ENCODE measurements at places on chromosomes 7 and 10.
A peak's percentile ranks its signal among the peaks of the same experiment; 100 is the strongest.

- DNase-seq: no peak
These were observed 620.6 kb upstream of the ANKRD30A start for GRCh38 chr10:36504758-36505157.

GRCh38 chr10:13977861-13978532, 352.7 kb downstream of the FRMD4A start:
- no peak for DNase-seq

DNA sequence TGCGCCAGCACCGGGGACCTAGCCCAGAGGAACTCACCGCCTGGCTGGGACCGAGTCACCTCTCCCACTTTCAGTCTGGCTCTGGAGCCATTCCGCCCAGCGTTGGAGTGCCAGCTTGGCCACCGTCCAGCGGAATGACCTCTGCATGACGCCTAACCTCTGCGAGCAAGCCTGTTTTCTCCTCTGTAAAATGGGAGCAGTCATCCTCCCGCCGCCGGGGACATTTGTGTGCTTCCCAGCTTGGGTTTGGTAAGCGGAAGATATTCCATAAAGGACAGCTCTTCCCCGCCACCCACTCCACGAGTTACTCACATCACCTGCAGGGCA, 1.3 kb upstream of the ZCCHC24 start:
- no peak for DNase-seq

GRCh38 chr10:4006051-4006450, 221.0 kb upstream of the KLF6 start:
- DNase-seq: no peak

- no peak for DNase-seq
These were observed 644 bp downstream of the PPP1R35 start for GRCh38 chr7:100435401-100436304.

DNA sequence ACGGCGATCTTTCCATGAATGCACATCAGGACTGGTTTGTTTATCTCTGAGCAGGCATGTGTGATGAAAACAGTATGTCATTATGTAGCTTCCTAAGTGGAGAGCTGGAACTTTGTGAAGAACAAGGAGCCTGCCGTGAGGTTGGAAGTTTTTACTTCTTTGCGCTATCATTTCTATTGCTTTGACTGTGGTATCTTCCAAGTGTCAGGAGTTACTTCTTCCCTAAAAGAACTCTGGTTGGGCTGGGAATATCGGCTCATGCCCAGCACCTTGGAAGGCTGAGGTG, 167.4 kb upstream of the AHR start:
- DNase-seq: no peak

- DNase-seq: no peak
These were observed 50.6 kb downstream of the VPS41 start for GRCh38 chr7:38858259-38858884.

DNA sequence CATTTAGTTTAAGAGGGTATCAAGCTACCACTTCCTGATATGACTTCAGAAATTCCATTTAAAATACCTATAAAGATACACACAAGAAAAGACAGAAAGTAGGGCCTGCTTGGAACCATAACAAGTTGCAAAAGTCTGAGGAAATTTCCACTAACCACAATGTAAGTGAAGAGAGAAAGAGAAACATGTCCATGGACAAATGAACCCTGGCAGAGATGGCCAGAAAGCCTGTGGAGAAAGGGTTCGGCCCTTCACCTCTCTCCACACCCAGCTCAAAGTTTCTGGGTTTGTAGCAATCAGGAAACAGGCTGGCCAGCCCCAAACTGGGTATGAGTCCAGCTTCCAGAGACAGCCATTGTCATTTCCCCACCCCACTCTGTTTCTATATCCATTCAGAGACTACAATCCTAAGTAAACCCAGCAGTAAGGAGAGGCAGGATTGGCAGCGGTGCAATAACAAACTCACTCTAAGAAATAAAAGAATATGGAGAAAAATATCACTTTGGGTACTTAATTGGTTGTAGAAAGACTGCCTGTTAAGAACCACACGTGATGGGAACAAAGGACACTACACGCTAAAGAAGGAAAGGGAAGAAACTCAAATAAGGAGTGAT, 71.1 kb downstream of the STK17A start:
- DNase-seq: no peak

DNA sequence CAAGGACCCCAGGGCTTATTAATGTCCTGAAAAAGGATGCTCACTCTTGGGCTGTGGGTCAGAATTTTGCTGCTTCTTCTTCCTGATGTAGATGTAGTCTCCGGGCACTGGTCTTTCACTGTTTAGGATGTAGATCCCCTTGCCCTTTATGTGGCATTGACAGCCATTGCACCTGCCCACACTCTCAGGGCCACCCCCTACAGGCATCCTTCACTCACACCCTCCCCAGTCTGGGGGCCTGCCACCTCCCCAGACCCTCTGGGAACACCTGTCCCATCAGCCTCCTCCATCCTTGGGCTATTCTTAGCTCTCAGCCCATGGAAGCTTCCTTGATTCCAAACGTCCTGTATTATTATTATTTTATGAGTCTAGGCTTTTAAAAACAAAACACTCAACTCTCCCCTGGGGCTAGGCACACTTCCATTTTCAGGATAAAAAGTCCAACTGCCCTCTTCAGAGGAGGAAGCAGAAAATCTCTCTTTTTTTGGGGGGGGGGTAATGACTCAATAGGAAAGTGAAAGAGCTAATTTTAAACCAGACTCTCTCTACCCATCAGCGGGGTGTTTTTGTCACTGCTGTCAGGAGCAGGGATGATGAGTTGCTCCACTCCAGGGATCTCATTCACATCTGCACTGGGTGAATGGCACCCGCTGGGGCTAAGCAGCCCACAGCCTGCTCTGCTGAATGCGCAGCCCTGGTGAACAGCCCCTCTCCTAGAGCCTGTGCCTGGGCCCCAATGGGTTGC, 11.5 kb upstream of the KLRG2 start:
- DNase-seq: no peak

DNA sequence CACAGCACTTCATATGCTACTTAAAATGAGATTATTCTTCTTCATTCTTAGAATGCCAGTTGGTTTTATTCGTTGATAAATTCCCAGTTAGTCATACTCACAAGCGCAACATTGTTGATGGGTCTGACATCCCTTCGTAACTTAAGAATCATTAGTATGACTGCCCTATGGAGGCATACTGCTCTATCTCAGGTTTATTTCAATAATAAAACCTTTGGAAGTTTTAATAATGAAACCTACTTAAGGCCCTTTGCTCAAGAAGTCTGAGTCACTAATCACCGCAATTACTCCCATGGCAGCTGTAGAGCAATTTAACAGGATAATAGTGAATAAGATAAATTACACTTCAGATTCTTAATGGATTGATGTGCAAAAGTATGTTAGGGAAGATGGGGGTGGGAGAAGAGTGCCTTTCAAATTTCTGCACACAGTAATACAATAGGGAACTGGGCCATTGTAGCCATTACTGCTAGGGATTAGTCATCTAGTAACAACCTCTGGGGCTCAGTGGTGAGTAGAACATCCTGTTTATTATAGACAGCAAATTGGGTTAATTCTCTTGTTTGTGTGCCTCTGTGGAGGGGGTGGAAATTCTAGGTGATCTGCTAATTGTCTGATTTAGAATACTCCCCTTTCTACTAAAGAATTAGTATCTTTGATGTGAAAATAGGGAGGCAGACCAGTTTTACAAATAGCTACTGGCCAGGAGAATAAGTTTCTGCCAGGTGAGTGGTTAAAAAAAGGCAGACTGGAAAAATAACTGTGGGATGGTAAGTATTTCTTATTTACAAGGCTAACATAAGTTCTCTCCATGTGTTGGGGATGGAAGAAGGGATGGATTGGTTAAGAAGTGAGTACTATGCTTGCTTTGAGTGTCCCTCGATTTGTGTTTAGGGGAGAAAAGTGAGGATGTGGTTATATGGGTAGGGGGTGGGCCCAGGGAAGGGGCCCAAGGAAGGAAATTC, 74.5 kb upstream of the VKORC1L1 start:
- DNase-seq: no peak

DNA sequence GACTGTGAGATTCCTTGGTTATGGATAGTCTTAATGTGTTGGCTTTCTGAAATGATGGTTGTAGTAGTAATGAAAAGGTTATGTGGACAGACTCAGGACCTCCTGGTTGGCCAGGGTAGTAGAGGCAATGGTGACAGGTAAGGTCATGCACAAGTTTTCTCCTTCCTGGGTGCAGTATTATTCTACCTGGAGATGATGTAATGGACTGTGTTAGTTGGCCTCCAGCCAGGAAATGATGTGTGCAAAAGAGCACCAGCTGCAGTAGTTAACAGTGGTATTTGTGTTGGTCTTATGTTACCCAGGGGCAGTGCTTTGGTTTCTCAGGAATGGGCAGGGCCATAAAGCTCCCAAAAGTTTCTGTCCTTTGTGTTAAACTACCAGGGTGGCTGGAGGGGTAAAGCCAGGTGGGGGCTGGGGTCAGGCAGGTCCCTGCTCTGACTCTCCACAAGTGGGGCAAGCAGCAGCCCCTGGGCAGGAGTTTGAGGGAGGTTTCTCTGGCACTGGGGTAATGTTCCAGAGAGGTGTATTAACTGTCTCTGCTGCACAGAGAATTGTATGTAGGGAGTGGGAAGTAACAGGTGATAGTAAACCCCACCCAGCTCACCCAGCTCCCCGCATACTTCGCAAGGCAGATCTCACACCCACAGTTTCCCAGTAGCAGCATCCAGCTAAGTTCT, 36.3 kb downstream of the GPR22 start:
- DNase-seq: peak; percentile 28

DNA sequence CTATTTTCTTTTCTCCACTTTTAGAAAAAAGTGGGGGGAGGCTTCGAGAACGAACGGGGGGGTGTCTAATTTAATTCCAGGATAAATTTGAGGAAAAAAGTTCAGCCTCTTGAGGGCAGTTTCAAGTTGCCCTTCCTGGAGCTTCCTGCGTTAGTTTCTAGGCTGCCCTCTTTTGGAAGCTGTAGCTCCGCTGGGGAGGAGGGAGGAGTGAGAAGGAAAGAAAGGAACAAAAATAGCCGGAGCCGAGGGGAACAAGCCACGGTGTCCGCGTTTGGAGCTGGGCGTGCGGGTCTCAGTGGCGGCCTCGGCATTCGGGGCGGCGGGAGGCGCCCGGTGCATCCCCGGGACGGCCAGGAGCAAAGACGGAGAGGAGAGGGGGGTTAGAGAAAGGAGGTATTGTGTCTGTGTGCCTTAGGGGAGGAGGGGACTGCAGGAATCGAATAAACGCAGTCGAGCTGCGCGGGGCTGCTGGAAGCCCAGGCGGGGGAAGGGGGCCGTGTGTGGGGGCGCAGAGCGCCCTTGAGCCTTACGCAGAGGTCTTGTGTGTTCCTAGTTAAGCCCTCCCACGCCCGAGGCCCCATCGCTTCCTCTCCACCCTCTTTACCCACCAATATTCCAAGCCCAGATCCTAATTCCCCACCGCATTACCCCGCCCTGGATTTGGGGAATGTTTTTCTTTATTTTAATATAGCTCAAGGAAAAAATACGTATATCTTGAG, 2.0 kb upstream of the TNRC18 start:
- no peak for DNase-seq

DNA sequence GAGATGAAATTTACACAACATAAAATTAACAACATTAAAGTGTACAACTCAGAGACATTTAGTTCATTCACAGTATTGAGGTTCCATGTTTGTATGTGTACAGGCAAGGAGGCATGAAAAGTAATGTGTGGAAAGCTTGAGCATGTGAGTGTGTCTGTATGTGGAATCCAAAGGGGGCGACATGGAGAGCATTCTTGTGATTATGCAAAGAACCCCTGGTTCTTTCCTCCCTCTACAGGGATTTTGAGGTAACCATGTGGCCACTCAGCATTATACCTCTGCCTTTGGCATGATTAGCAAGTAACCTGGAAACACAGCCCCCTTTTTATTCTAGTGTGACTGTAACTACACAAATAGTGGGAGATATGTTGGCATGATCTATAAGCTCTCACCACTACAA, 21.0 kb downstream of the OR2F1 start:
- DNase-seq: peak; percentile 2

DNA sequence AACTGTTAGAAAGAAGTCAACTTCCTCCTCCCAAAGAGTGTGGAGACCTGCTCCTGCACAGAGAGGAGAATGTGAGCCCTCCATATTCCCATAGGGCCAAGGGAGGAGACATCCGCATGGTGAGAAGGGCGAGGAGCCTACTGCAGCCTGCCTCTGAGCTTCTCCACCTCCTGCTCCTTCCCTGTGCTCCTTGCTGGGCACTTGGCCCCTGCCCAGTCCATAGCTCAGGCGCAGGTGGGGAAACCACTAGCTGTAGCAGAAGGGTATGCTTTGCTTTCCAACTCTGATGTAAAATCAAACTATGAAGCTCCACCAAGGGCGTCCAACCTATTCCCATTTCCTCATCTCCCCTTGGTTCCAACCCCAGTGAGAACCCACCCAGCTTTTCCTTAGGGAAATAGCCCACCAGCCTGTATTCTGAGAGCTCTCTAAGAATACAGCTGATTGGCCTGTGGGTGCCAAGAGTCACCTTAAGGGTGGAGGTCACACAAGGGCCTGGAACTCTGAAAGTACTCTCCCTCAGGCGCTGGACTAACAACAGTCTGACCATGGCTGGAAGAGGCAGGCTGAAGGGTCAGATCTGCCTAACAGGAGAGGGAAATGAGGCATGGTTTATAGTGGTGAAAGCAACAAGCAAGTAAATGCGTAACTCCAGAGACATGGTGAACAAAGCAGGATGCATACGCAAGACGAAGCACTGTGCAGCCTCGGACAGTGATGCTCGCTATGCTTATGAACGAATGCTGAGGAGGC, 13.9 kb downstream of the ZNF488 start:
- no peak for DNase-seq

- no peak for DNase-seq
These were observed 2.2 kb downstream of the FGFBP3 start for GRCh38 chr10:91907033-91907594.

- DNase-seq: no peak
These were observed 322.4 kb upstream of the MAGI2 start for GRCh38 chr7:79775911-79776310.
